ENCODE measurements at places on chromosomes 16 and 17.

DNA sequence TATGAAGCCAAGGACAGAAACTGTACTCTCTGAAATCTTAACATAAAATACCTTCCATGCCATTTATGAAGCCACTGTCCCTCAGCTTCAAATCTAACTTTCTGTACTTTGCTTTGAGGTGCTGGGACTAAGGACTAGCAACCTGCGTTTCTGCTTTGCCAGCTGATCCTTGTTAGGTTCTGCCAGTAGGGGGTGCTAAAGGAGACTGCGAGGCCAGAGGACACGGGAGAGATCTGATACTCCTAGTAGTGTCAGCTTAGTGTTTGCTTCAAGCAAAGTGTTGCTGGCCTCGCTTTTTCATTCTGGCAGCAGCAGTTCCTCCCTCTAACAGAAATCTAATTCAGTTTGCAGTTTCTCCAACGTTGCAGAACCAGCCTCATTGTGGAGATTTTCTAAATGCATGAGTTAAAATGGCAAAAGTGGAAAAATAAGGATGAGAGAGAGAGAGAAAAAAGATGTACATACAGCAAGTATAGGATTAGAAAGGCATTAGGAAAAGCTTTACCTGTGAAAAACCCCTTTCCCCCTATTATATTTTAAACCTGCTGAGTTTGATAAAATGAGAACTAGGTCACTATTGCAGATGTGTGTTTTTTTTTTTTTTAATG is 297.5 kb downstream of the CA10 start:
- DNase-seq, result no peak

DNA sequence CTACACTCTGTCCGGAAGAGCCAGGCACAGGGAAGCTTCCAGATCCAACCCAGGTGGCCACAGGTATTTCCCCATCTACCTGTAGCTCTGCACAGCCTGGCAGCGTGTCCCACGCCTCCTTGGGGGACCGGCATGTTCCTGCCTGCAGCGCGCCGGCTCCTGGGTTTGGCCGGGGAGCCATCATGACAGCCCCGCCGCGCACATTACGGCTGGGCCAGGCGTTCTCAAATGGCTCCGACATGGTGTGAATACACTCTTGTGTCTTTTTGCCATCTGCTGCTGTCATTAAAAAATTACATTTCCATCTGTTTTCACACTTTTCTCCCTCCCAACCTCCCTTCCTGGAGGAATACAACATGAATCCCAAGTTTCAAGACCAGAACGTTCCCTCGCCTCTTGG is 8.0 kb upstream of the GINS2 start:
- DNase-seq, result no peak

- DNase-seq, result no peak
These were observed 3.7 kb upstream of the STAT5A start for GRCh38 chr17:42284566-42284965.

DNA sequence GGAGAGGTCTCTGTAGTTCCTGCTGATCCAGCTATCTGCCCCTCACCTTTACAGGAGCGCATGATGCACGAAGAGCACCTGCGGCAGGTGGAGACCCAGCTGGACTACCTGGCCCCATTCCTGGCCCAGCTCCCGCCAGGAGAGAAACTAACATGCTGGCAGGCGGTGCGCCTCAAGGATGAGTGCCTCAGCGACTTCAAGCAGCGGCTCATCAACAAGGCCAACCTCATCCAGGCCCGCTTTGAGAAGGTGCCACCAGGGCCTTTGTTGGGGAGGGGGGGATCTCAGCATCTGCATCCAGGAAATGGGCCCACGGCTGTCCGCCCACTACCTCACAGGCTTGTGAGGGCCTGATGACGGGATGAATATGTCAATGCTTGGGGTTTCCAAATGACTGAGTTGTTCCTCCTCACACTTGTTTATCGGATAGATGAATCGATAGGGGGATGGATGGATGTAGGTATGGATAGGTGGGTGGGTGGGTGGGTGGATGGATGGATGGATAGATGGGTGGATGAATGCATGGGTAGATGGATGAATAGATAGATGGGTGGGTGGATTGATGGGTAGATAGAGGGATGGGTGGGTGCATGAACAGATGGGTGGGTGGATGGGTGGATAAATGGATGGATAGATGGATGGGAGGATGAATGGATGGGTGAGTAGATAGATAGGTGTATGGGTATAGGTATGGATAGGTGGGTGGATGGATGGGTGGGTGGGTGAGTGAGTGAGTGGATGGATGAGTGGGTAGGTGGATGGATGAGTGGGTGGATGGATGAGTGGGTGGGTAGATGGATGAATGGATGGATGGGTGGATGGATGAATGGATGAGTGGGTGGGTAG is 7.0 kb upstream of the KATNB1 start:
- DNase-seq, result peak; percentile 26

GRCh38 chr17:50523208-50523607 is 9.3 kb upstream of the EPN3 start:
- no peak for DNase-seq

DNA sequence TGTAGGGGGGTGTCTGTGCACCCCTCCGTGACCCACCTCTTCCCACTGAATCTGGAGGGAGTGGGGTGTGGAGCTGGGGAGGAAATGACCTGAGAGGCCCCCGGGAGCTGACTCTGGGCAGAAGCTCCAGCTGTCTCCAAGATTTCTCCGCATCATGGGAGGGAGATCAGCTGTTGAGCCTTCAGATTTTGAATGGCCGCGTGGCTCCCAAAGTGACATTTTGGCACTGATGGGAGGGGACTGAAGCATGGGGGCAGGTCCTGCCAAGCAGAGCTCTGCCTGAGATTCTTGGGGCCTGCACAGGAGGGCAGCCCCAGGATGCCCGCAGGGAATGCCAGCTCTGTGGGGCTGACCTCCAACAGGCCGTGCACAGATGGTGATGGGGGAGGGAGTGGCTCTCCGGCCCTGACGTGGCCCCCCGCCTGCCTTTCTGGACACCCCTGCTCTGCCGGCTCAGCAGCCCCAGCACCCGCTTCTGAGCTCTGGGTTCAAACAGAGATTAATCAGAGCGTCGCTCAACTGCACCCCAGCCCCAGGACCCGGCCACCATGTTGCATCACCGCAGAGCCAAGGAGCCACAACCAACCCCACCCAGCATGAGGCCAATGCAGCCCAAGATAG is 25.3 kb upstream of the UBE2I start:
- no peak for DNase-seq

- no peak for DNase-seq
These were observed 8.3 kb downstream of the XYLT2 start for GRCh38 chr17:50354198-50354597.

DNA sequence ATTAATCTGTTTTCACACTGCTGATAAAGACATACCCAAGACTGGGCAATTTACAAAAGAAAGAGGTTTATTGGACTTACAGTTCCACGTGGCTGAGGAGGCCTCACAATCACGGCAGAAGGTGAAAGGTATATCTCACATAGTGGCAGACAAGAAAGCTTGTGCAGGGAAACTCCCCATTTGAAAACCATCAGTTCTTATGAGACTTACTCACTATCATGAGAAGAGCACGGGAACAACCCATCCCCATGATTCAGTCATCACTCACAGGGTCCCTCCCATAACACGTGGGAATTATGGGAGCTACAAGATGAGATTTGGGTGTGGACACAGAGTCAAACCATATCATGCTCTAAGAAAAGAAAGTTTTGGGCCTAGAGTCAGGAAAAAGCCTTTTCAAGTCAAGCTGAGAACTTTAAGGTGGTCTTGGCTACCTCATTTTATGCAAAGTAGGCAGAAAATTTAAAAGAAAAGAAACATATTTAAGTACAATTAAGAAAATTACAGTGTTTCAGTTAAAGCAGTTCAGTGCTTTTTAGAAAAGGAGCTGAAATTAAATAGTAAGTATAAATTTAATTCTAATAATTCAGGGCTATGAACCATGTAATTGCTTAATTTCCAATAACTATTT is 24.9 kb upstream of the CRYM start:
- DNase-seq, result no peak

DNA sequence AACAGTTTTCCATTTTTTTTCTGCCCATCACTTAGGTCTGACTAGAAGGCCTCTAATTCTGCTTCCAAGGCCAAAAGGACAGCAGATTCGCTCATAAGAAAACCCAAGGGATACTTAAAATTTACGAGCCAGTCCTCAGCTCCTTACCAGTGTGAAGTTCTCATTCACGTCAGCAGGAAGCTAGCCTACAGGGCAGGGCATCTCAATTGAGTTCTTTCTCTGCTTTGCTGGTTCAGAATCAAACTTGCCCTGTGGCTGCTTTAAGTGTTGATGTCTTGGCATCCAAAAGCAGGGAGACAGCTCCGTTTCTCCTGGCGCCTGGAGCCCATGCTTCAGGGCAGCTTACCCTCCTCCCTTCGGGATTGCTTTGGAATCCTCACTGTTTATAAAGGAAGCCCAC is 136.0 kb downstream of the ANKFN1 start:
- no peak for DNase-seq

- no peak for DNase-seq
These were observed 17.5 kb downstream of the OTOP3 start for GRCh38 chr17:74953134-74953687.

- no peak for DNase-seq
These were observed 310.3 kb downstream of the CDH13 start for GRCh38 chr16:82936941-82937551.

- no peak for DNase-seq
These were observed 28.3 kb upstream of the CDC42EP4 start for GRCh38 chr17:73340093-73340596.

DNA sequence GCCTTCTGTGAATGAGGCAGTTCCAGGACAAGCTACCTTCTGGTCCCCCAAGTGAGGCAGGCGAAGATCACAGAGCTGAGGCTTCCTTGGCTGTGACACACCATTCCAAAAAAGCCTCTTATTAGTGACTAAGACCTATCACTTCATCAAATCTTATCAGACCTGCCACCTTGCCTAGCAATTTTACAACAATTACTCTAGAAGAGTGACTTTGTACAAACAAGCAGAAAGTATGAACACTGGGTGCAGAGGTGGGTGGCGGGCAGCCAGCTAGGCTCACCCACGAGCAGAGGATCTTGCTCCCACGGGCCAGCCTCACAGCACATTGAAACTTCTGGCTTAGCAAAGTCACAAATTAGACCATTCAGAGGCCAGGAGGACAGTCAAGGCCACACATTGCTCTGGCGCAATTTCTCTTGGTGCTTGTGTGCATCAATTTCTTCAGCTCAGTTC is 2.2 kb upstream of the ICAM2 start:
- DNase-seq, result peak; percentile 11

GRCh38 chr17:53629188-53629587 is 193.5 kb upstream of the KIF2B start:
- no peak for DNase-seq

DNA sequence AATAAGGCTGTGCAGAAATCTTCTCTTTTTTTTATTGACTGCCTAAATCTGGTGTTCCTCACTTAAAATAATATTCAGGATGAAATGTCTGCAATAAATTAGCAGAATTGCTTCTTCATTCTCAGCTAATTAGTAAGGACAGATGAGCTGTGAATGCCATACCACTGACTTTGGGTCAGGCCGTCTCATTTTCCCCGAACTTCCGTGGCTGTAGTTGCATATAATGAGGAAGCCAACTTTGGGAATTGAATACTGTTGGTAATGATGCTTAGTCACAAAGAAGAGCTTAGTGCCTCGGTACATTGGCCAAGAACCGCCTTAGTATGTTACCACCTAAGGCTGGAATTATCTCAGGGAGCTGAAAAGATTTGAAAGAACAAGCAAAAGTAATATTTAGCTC is 47.6 kb downstream of the NUP93 start:
- no peak for DNase-seq

GRCh38 chr16:9151074-9151473 is 59.6 kb downstream of the HAPSTR1 start:
- DNase-seq, result no peak

DNA sequence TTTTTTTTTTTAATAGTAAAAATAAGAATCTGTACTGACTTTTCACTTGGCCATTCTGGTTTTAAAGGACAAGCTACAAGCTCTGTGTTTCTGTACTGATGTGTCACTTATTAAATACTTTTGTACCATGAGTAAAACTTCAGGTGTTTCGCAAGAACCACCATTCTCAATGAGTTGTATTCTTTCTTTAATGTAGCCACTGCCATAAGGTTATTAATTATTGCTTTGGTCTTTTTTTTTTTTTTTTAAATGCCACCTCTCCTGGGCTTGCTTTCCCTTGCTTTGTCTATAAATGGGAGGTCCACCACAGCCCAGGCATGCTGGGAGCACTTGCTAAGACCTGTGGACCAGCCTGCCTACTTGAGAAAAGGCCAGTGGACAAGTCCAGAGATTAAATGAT is 8.4 kb downstream of the ARL2BP start:
- DNase-seq, result no peak

- peak; percentile 37 for DNase-seq
These were observed 217.4 kb upstream of the TNRC6C start for GRCh38 chr17:77741109-77741508.

DNA sequence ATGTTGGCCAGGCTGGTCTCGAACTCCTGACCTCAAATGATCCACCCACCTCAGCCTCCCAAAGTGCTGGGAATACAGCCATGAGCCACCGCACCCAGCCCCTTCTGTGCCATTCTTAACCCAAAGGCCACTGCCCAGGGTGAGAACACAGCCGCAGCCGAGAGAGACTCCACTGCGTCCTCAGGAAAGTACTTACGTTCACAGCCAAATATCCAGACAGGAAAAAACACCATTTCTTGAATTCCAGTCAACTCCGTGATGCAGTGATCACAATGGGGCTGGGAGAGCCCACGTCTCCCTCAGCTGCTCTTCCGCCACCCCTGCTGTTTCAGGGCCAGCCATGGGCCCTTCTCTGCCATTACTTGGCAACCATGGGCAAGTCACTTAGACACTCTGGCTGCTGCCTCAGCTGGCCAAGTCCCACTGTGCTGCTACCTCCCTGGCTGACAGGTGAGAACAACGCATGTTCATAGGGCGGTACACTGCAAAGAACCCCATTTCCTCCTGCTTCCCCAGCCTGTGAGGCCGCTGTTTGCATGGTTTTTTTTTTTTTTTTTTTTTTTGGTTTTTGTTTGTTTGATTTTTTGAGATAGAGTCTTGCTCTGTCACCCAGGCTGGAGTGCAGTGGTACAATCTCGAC is 4.3 kb downstream of the CDIP1 start:
- DNase-seq, result no peak

DNA sequence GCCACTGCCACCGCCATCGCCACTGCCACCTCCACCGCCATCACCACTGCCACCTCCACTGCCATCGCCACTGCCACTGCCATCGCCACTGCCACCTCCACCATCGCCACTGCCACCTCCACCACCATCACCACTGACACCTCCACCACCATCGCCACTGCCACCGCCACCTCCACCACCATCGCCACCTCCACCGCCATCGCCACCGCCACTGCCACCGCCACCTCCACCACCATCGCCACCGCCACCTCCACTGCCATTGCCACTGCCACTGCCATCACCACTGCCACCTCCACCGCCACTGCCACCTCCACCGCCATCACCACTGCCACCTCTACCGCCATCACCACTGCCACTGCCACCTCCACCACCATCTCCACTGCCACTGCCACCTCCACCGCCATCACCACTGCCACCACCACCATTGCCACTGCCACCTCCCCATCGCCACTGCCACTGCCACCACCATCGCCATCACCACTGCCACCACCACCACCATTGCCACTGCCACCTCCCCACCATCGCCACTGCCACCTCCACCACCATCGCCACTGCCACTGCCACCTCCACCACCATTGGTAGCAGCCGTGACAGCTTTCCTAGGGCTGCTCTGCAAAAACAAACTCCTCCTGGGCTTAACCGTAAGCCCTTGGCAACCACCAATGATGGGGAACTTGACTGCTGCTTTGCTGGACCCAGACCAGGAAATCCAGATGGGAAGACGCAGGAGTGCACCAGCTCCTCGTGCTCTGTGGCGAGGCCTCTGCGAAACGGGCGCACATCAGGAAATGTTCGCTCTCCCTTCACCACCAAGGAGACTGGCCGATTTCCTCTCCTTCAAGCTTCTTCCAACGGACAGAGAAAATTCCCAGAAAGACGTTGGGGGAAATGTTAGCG is 147.2 kb downstream of the RBFOX3 start:
- no peak for DNase-seq

All from activated naive CD4-positive, alpha-beta T cell treated with Interleukin-2 at 50 U/mL for 16 hours (primary cell).